ENCODE measurements at places on chromosomes 11 and 22. TPM values are rescaled to one million over a fixed set of nuclear protein-coding genes. Genes with fewer than 3 reads are reported as not detected.

The LGALS12 gene
- total RNA-seq, result not detected

The ABCG4 gene
- under 0.01 TPM for total RNA-seq

The PRR33 gene
- total RNA-seq, result not detected

The CARD18 gene
- total RNA-seq, result not detected

The ESAM gene
- total RNA-seq, result under 0.01 TPM

The CAT gene
- 26.7 TPM for total RNA-seq

The KRTAP5-11 gene
- not detected for total RNA-seq

The MS4A8 gene
- not detected for total RNA-seq

The APOL5 gene
- not detected for total RNA-seq

The KCNK7 gene
- total RNA-seq, result not detected

The SLC22A12 gene
- not detected for total RNA-seq

The AAMDC gene
- total RNA-seq, result 21.6 TPM

The CBY1 gene
- 14.2 TPM for total RNA-seq

The TRIM22 gene
- 5.9 TPM for total RNA-seq

The SCGB1D2 gene
- total RNA-seq, result not detected

The SYT7 gene
- total RNA-seq, result 0.22 TPM

The COA4 gene
- 39.3 TPM for total RNA-seq

The SYT8 gene
- 1.3 TPM for total RNA-seq

The KLHL35 gene
- 3.7 TPM for total RNA-seq

The GGT1 gene
- 2.0 TPM for total RNA-seq

The OVCH2 gene
- total RNA-seq, result 3.3 TPM

The ABTB2 gene
- 22.4 TPM for total RNA-seq

The TRIM48 gene
- not detected for total RNA-seq

The MIOX gene
- total RNA-seq, result not detected

The SLC6A5 gene
- total RNA-seq, result not detected

The OR5A1 gene
- total RNA-seq, result not detected

The TMEM191B gene
- total RNA-seq, result 1.6 TPM

The KCNK4 gene
- not detected for total RNA-seq

The TSGA10IP gene
- not detected for total RNA-seq

The OR5AP2 gene
- 0.33 TPM for total RNA-seq

The ZFPL1 gene
- total RNA-seq, result 70.3 TPM

The C11orf86 gene
- total RNA-seq, result not detected

The CTSF gene
- 11.1 TPM for total RNA-seq

The SHANK2 gene
- total RNA-seq, result 5.9 TPM

The A4GALT gene
- total RNA-seq, result 7.9 TPM

The TYR gene
- not detected for total RNA-seq

The CALCA gene
- not detected for total RNA-seq

The WT1 gene
- total RNA-seq, result not detected

The SSRP1 gene
- total RNA-seq, result 48.3 TPM

The MADD gene
- 32.8 TPM for total RNA-seq

The CD3E gene
- total RNA-seq, result not detected

The NRIP3 gene
- 2.4 TPM for total RNA-seq

The DCHS1 gene
- total RNA-seq, result 0.33 TPM

Measured in placental epithelial cell (primary cell).